ENCODE measurements at places on chromosomes 3 and 15.

- H3K4me3 ChIP-seq: no peak overlapping the region
- no peaks in the 10 kb centered on the region for H3K27me3 ChIP-seq
These were observed 328.5 kb upstream of the TLE3 start for GRCh38 chr15:70426096-70426821.

GRCh38 chr3:156483002-156483401 lies 71.9 kb downstream of the SSR3 start:
- peak overlapping the region; percentile 22 for H3K27ac ChIP-seq
- H3K27me3 ChIP-seq: no peaks in the 10 kb centered on the region
- H3K36me3 ChIP-seq: no peaks in the 10 kb centered on the region
- H3K4me3 ChIP-seq: peak overlapping the region; percentile 6
- DNase-seq: no peak

DNA sequence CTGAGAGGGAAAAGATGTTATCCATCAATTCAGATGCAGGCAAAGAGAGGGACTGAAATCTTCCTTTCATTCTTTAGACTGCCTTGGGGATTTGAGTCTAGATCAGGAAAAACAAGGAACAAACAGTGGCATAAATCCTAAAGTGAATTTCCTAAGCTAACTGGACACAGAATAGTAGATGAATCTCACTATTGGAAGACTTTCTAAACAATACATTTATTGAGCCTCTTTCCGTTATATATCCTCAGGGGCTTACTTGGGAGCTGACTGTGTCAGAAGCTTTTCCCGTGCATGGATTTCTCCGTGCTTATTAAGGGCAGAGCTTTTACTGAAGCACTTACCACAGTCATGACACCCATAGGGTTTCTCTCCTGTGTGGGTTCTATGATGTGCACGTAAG lies 10.0 kb downstream of the ZSCAN29 start:
- no peak for DNase-seq
- no peaks in the 10 kb centered on the region for H3K4me1 ChIP-seq
- H3K4me3 ChIP-seq: no peak overlapping the region

DNA sequence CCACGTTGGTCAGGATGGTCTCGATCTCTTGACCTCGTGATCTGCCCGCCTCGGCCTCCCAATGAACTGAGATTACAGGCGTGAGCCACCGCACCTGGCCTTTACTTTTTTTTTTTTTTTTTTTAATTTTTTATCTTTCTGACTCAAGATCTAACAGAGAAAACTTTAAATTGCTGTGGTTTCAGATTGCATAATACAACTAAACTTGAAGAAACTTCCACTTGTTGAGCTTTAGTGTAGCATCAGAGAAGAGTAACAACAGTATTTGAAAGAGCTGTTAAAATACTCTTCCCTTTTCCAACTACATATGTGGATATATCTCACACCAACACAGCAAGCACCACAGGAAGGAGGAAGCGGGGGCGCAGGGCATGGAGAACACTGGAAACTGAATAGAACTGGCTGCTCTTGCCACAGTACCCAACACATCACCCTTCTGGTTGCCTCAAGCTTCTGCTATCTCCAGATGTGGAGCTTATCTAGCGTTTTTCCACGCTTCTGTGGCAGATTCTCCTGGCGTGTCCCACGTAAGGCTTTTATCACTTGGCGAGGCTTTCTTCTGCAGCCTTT lies 45.4 kb downstream of the MAP6D1 start:
- H3K4me3 ChIP-seq: no peak overlapping the region
- no peaks in the 10 kb centered on the region for H3K4me1 ChIP-seq
- peaks cover 14% of the 10 kb centered on the region for H3K36me3 ChIP-seq
- no peak for DNase-seq

DNA sequence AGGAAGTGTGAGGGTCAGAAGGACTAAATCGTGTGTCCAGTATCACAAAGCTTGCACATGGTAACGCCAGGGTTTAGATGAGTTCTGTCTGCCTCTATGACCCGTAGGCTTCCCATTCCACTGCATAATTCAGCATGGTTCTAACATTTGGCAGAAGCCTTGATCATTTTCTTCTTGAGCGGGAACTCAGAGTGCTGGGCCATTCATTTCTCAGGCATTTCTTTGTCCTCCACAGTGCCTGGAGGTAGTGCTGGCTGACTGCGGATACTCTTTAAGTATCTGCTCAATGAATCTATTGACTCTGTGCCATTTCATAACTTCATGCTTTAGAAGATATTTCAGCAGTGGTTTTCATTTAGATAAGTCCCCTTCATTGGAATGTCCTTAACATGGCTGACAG lies 370.2 kb downstream of the EPHB1 start:
- no peaks in the 10 kb centered on the region for H3K36me3 ChIP-seq
- no peak for DNase-seq
- H3K27ac ChIP-seq: no peak overlapping the region
- no peak overlapping the region for H3K4me3 ChIP-seq
- H3K27me3 ChIP-seq: no peaks in the 10 kb centered on the region
- H3K4me1 ChIP-seq: no peaks in the 10 kb centered on the region

DNA sequence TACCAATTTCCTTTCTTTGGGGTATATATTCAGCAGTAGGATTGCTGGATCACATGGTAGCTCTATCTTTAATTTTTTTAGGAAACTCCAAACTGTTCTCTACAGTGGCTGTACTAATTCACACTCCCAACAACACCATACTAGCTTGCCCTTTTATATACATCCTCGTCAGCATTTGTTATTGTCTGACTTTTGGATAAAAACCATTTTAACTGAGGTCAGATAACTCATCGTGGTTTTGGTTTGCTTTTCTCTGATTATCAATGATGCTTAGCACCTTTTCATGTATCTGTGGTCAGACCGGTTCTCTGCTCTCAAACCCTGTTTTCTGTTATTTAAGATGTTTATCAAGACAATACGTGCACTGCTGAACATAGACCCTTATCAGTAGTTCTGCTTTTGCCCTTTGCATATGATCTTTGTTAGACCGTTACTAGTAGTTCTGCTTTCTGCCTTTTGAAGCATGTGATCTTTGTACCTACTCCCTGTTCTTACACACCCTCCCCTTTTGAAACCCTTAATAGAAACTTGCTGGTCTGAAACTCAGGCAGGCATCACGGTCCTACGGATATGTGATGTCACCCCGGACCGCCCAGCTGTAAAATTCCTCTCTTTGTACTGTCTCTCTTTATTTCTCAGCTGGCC lies 474.3 kb downstream of the RSL24D1 start:
- no peak overlapping the region for H3K4me3 ChIP-seq
- H3K27ac ChIP-seq: no peak overlapping the region
- DNase-seq: no peak

DNA sequence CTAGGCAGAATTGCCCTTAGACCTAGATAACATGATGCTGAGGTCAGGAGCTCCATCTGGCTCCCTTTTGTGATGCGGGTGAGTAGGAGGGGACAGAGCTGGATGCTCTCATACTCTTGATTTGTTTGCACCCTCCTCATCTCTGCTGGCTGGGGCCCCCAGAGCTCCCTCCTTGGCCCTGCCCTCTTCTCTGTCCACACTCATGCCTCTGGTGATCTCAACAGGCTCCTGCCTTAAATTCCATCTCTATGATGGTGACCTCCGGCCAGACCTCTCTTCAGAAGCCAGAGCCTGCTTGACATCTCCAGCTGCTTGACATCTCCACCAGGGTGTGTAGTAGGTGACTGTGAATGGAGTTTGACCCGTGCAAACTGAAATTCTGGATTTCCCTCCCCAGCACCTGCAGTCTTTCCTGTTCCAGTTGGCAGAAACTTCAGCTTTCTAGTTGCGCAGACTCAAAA lies 4.3 kb upstream of the FGD5 start:
- H3K4me1 ChIP-seq: no peaks in the 10 kb centered on the region
- H3K36me3 ChIP-seq: no peaks in the 10 kb centered on the region
- H3K4me3 ChIP-seq: no peak overlapping the region
- H3K27me3 ChIP-seq: peaks cover 6% of the 10 kb centered on the region
- DNase-seq: no peak

DNA sequence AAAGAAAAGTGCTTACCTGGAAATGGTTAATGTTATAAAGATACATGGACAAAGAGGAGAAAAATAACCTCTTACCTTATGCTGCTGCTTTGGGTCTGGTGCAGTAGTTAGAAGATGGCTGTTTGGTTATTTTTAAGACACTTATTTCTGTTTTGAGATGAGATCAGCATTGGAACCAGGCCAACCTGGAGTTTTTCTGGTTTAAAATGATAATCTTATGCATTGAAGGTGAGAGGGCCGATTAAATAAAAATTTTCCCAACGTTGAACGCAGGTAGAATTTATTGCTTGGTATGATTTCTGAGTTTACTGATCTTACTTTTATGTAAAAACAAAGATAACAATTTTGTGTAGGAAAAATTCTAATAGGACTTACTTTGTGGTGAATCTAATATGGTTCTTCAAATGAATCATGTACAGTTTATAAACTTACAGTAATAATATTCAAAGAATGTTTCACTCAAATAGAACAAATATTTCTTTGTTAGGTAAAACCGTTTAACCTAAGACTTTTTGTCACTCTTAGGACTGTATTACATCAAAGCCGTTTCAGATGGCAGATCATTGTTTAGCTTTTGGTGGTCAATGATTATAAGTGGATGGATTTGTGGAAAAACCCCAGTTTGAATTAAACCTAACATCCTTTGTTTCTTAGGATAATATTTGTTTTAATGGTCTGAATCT lies 14.9 kb downstream of the UBE2E2 start:
- no peaks in the 10 kb centered on the region for H3K27me3 ChIP-seq
- no peaks in the 10 kb centered on the region for H3K36me3 ChIP-seq

- no peak for DNase-seq
- H3K4me3 ChIP-seq: no peak overlapping the region
- H3K27me3 ChIP-seq: no peaks in the 10 kb centered on the region
- H3K27ac ChIP-seq: no peak overlapping the region
These were observed 5.8 kb upstream of the DUT start for GRCh38 chr15:48325400-48325799.

GRCh38 chr15:55774113-55774970 lies 31.4 kb upstream of the PRTG start:
- no peaks in the 10 kb centered on the region for H3K4me1 ChIP-seq
- no peak for DNase-seq
- H3K27ac ChIP-seq: no peak overlapping the region
- no peak overlapping the region for H3K4me3 ChIP-seq

GRCh38 chr3:161273589-161274218 lies 52.6 kb downstream of the NMD3 start:
- H3K4me1 ChIP-seq: no peaks in the 10 kb centered on the region
- H3K36me3 ChIP-seq: no peaks in the 10 kb centered on the region
- no peak overlapping the region for H3K4me3 ChIP-seq
- H3K27ac ChIP-seq: no peak overlapping the region

- DNase-seq: no peak
- no peak overlapping the region for H3K27ac ChIP-seq
- H3K4me3 ChIP-seq: no peak overlapping the region
- no peaks in the 10 kb centered on the region for H3K27me3 ChIP-seq
These were observed 4.3 kb upstream of the CCR8 start for GRCh38 chr3:39325236-39325635.

GRCh38 chr15:90610190-90610589 lies 80.5 kb downstream of the CRTC3 start:
- no peak overlapping the region for H3K4me3 ChIP-seq
- H3K36me3 ChIP-seq: peaks cover 4% of the 10 kb centered on the region
- no peaks in the 10 kb centered on the region for H3K27me3 ChIP-seq
- DNase-seq: no peak

DNA sequence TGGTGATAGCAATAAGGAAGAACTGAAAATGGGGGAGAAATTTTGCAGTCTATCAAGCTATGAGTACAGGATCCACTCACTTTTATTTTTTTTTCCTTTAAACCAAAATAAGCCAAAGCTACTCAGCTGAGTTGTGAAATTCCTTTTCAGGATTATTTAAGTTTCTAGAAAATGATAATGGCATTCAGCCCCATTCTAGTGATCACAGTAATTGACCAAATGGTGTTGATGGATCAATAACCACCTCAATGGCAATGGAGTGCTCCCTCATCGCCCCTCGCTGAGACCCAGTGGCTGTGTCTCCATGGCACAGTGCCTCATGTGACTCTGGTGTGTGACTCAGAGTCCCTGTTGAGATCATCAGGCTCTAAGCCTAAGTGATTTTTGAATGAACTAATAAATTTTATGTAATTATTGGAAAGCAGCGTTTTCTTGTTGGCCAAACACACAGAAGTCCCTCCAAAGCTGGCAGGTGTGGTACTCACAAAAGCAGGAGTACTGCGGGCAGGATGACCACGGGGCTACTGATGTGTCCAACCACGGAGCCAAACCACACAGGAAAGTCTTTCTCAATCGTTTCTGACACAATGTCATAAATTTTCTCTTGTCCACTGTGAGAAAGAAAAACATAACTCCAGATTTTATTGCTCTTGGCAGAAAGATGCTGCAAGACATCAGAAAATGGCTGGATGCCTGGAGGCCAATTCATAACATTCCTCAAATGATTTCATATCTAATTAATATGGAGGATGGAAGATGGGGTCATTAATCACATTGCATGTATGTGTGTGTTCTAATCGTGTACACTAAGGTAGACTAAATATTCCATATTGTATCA lies 14.4 kb upstream of the STARD5 start:
- DNase-seq: no peak
- no peaks in the 10 kb centered on the region for H3K4me1 ChIP-seq
- no peak overlapping the region for H3K27ac ChIP-seq
- no peak overlapping the region for H3K4me3 ChIP-seq

DNA sequence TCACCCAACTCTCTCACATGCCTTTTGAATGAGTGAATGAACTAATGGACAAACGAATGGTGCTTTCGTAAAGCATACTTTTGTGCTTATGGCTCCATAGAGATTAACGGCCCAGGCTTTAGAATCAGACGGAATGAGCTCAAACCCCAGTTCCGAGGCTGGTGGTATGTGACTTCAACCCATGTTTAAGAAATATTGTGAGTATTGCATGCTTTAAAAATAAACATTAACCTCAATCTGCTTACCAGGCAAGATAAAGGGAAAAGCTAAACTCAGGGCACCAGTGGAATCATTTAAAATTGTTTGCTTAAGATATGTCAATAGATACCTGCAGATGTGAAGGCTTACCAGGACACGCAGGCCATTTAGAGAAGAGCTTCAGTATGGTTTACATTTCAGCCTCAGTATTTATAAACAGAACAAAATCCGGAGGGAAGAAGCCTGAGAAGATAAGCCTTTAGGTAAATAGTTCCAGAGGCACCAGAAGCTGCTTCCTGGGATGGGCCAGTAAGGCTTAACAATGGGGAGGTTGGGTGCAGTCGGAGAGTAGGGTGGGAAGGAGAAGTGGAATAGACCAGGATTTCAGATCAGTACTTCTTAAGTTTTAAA lies 186.4 kb downstream of the ADAMTS9 start:
- no peak for DNase-seq
- no peaks in the 10 kb centered on the region for H3K4me1 ChIP-seq
- H3K27ac ChIP-seq: no peak overlapping the region
- H3K27me3 ChIP-seq: peaks cover 5% of the 10 kb centered on the region
- H3K4me3 ChIP-seq: no peak overlapping the region
- no peaks in the 10 kb centered on the region for H3K36me3 ChIP-seq

GRCh38 chr15:92914768-92915221 lies 14.7 kb downstream of the CHD2 start:
- H3K36me3 ChIP-seq: no peaks in the 10 kb centered on the region
- peaks cover 84% of the 10 kb centered on the region for H3K4me1 ChIP-seq
- H3K4me3 ChIP-seq: peak overlapping the region; percentile 63
- DNase-seq: no peak
- H3K27me3 ChIP-seq: no peaks in the 10 kb centered on the region
- peak overlapping the region; percentile 83 for H3K27ac ChIP-seq

All from CD8-positive, alpha-beta memory T cell (primary cell).